ENCODE measurements at places on chromosomes 16 and 17.

DNA sequence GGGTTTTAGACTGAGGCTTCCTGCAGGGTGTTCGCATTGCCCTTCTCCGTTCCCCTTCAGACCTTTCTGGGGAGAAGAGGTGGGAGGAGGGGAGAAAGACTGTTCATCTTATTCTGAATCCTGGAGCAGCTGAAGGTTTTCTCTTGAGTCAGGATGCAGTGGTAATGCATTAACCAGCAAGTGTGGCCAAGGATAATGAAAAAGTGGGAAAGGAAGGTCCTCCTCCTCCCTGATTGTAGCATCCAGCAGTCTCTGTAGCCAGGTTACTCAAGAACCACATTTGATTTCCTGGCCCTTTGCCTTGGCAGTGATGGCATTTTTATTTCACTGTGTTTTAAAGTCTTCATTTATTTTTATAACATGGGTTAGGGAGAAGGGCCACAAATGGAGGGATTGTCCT is 59.1 kb downstream of the CYLD start:
- DNase-seq = no peak

GRCh38 chr16:67606632-67607031 is 38.3 kb upstream of the CARMIL2 start:
- DNase-seq = no peak

GRCh38 chr16:75798714-75799113 is 72.4 kb upstream of the CPHXL start:
- no peak for DNase-seq

GRCh38 chr17:76271669-76272540 is 6.8 kb downstream of the UBALD2 start:
- no peak for DNase-seq

- peak; percentile 32 for DNase-seq
Observed at GRCh38 chr16:57810197-57811031, 8.1 kb upstream of the KIFC3 start.

DNA sequence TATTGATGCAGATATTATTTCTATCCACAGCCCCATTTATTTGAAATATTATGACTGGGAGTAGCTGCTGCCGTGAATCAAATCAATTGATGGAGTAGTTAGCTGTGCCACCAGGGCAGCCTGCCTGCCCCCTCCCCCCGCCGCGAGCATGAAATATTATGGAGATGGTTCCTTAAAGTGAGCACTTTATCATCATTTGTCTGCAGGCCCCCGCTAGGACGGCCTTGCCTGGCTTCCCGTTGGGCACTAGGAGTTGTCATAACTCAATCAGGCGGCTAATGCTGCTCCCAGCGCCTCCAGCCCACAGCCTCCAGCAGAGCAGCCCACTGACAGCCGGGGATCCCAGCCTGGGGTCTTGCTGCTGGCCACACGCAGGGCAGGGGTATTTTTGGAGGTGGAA is 173.9 kb downstream of the SALL1 start:
- no peak for DNase-seq

DNA sequence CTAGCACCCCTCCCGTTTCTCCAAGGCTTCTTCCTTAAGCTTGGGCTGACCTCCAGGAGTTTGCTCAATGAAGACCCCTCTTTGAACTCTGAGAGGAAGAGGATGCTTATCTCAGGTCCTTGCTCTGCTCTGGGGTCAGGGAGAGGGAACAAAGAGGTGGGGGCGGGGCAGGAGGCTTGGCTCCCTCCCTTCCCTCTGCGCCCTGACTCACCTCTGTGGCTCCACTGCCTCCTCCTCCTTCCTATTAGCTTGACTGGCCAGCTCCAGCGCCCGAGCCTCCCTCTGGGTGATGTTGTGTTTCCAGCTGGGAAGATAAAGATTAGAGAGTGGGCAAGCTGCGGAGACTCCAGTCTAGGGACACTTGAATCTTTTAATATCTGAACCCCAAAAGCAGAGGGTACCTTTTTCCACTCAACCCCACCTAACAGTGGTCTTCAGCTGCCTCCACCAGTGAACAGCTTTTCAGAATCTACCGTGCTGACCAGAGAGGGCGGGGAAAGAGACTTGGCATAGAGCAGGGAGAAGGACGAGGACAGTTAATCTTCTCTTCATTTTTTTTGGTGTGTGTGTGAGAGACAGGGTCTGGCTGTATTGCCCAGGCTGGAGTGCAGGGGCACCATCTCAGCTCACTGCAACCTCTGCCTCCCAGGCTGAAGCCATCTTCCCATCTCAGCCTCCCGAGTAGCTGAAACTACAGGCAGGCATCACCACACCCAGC is 6.7 kb downstream of the GIP start:
- no peak for DNase-seq

GRCh38 chr16:87328846-87329245 is 11.7 kb upstream of the C16orf95 start:
- no peak for DNase-seq

DNA sequence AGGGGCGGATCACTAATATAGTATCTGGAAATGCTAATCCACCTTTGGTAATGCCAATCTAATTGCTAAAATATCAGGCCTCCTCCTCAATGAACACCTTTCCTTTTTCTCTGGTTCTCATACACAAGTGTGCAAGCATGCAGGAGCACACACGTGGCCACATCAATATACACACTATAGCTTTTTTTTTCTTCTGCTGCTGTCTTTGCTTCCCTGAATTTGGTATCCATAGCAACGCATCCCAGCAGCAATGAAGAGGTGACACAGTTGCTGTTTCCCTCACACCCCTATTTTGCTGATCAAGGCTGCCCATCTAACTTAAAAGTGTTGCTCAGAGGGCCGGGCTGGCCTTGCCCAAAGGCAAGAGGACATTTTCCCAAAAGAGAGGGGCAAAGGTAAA is 15.4 kb downstream of the NOG start:
- no peak for DNase-seq

DNA sequence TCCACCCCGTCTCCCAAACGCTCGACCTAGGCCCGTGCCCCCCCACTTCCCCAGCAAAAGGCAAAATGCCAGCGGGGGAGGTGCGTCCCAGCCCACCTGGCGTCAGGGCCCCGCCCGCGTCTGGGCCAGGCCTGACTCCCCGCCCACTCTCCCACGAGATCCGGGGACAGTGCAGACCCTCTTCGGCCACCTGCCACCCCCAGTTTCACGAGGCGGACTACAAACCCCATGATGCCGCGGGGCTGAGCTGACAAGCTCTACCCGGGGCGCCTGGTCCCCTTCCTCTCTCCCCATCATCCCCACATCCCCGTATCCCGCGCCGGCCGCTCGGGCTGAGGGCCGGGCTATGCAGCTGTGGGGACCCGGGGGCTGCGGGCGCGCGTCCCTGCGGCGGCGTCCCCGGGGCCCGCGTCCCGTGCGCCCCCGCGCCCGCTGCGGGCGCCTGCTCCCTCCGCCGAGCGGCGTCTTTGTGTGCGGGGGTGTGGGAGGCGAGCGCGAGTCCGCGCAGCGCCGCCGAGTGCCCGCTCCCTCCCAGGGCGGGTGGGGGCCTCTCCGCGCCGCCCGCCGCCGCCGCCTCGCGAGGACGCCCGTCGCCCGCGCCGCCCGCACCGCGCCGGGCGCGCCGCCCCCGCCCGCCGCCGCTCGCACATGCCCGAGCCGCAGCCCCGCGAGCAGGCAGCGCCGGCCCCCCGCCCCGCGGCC is at the start of gene ANKRD13B:
ANKRD13B (plus strand) TSS at position 283 of the 702 bp plus-strand sequence. CDS start 490 bp downstream, outside the sequence.
- peak; percentile 89 for DNase-seq

DNA sequence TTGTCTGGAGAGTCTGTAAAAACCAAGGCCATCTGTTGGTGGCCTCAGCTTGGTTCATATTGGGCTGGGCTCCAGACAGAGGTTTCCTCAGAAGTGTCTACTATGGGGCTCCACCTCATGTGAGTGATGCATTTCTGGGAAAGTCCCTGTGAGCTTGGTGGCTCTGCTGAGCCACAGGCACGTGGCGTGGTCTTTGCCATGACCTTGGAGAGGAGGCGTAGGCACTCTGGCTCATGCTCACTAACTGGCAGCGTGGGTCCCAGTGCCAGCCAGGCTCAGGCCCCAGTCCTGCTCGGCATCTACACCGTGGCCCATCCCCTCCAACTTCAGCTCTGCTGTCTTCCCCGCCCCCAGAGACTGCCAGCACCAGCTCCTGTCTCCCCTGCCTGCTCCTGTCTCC is 10.7 kb upstream of the SMTNL2 start:
- DNase-seq = no peak

DNA sequence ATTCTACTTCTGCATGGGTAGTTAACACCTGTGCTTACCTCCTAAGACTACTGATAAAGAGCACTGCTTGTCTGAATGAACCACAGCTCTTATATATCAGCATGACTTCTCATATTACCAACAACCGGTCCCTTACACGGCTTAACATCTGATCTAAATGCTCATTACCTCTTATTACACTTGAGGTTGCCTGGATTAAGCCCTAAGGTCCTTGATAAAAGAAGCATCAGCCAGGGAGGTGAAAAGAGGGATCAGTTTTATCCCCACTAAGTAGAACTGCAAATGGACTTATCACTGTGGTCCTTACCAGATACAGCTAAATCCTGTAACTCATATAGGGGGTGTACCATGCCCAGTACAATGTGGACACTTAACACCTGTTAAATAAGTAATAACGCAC is 8.2 kb upstream of the RSKR start:
- DNase-seq = no peak

DNA sequence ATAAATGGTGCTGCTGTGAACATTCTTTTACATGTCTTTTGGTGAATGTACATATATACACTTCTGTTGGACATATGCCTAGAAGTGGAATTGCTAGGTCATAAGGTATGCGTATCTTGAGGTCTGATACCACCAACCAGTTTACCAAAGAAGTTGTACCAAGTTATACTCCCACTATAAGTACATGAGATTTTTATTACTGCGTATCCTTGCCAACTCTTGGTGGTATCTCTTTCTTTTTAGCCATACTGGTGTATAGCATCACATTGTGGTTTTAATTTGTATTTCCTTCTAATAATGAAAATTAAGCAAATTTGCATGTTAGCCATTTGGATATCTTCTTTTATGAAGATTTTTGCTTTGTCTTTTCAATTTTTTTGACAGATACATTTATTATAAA is 80.5 kb downstream of the ATF7IP2 start:
- DNase-seq = no peak

GRCh38 chr17:68057531-68057952 is 22.0 kb downstream of the KPNA2 start:
- no peak for DNase-seq

- DNase-seq = no peak
Observed at GRCh38 chr16:77794586-77794985, 6.2 kb downstream of the VAT1L start.

GRCh38 chr17:62149961-62150360 is 84.9 kb upstream of the MED13 start:
- no peak for DNase-seq

- no peak for DNase-seq
Observed at GRCh38 chr17:74027444-74027843, 176.0 kb upstream of the RPL38 start.

DNA sequence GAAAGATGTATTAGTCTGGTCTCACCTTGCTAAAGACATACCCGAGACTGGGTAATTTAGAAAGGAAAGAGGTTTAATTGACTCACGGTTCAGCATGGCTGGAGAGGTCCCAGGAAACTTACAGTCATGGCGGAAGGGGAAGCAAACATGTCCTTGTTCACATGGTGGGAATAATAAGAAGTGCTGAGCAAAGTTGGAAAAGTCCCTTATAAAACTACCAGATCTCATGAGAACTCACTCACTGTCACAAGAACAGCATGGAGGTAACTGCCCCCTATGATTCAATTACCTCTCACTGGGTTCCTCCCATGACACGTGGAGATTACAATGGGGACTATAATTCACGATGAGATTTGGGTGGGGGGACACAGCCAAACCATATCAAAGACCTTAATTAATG is 53.3 kb downstream of the BCL7C start:
- no peak for DNase-seq

GRCh38 chr17:50556803-50557202 is 3.7 kb upstream of the CACNA1G start:
- peak; percentile 67 for DNase-seq

GRCh38 chr17:42456223-42457106 is 2.2 kb upstream of the ATP6V0A1 start:
- no peak for DNase-seq

GRCh38 chr16:88459366-88460073 is 6.4 kb downstream of the ZFPM1 start:
- DNase-seq = no peak

DNA sequence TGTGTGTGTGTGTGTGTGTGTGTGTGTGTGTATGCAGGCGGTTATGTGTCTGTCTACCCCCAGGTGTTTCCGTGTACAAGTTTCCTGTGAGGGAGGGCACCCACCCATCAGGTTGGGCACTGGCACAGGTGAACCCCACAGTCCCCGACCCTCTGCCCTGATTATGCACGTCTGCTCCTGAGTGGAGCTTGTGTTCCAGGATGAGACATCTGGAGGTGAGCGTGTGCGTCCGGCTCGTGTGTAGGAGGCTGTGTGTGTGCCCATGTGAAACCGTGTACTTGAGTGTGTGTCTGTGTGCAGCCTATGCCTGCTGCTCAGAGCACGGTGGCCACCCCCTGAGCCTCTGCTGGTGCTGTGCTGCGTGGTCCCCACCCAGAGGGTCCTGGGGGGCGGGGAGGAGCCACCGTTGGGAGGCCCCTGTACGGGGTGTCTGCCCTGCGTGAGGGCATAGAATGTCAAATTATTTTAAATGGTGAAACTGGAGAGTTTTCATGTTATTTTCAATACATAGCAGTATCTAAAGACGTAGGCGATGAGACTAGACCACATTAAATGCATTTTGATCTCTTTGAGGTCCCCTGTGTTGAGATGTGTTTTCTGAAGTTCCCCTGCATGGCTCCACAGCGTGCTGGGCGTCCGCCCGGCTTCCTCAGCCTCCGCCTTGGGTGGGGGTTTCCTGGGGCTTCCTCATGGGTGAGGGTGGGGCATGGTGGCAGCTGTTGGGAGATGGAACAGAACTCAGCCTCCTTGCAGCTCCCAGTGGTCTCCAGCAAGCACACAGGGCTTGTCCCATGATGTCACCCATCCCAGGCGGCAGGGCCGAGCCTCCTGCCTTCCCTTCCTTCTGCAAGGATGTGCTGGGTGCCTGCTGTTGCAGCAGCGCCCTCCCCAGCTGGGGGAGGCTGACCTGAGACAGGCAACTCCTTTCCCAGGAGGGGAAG is 43.4 kb downstream of the KCNJ12 start:
- DNase-seq = no peak

- no peak for DNase-seq
Observed at GRCh38 chr16:55824473-55825000, 8.4 kb downstream of the CES1 start.

GRCh38 chr17:33858682-33859081 is 396.4 kb upstream of the CCL2 start:
- DNase-seq = no peak

GRCh38 chr17:47713980-47714700 is 18.9 kb upstream of the TBX21 start:
- no peak for DNase-seq

- DNase-seq = no peak
Observed at GRCh38 chr17:34703533-34703932, 124.2 kb downstream of the TMEM132E start.

- no peak for DNase-seq
Observed at GRCh38 chr17:39722965-39723848, 7.1 kb downstream of the MIEN1 start.

DNA sequence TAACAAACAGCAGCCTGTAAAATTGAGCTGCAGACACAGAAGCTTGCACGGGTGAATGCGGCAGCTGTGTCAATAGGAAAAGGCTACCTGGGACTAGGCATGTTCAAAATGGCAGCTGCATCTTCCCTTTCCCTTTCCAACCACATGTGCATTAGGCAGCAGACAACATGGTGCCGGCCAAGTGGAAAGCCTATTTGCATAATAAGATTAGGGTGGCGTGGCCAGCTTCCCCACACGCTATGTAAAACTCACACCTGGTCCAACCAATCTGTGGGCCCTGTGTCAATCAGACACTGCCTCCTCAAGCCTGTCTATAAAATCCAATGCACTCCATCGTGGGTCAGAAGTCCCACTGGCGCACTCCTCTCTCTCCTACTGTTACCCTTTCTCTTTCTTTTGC is 61.0 kb upstream of the RBBP6 start:
- no peak for DNase-seq

GRCh38 chr16:11396241-11397048 is 51.2 kb downstream of the RMI2 start:
- peak; percentile 71 for DNase-seq

Measured in NCI-H345 (cell line).